ENCODE measurements at places on chromosomes 16 and 17.

DNA sequence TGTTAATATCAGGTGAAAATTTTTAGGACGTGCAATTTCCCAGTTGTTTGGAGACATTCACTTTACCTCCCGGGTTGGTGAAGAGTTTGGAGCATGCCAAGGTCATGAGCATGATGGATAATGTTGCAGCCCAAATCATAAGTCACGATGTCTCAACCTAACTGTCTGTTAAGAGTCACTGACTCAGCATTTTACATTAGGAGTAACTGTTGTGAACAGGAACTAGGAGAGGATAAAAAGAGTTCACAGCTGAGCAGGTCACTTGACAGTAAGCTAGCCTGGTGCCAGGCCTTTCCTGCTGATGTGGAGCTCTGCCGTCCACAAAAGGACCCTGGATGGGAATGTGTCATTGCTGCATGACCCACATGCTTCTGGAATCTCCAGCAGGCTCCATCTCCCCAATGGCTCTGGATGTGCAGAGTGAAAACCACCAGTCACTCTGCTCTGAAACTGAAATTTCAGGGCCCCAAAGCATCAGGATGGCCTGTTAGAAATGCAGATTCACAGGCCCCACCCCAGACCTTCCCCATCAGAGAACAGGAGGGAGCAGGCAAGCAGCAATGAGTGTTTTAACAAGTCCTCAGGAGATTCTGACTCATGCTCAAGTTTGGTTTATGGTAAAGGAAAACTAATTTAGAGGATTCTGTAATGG, 371.6 kb upstream of the MAF start:
- DNase-seq, result no peak

- no peak for DNase-seq
These were observed 68.0 kb upstream of the MRTFB start for GRCh38 chr16:14003074-14003570.

DNA sequence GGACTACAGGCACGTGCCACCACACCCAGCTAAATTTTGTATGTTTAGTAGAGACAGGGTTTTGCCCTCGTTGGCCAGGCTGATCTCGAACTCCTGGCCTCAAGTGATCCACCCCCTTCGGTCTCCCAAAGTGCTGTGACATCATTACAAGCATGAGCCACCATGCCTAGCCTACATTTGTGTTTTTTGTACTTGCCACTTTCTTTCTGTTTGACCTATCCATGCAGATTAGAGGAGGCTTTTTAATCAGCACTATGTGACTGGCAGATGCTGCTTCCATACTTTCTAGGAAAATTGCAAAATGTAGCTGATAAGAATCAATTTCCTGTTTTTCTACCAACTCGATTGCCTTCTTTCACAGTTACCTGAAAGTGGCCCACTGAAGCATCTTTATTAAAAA, 57.3 kb downstream of the B9D1 start:
- DNase-seq, result no peak

- no peak for DNase-seq
These were observed 18.5 kb downstream of the SLC16A3 start for GRCh38 chr17:82247182-82247823.

DNA sequence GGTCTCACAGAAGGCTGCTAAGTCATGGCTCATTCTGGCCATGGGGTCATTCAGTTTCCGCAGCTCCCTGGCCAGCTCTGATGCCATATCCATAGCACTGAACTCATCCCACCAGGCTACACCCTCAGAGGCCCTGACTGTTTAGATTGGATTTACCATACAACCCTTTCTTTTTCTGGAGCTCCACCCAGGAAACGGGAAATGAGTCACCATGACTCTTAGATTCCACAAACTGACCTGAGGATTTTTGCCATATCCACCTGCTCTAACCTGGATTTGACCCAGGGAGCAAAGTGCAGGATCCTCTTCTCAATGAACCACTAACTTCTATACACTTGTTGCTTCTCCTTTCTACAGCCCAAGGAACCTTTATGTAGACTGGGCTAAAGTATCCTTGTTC, 20.3 kb upstream of the CALB2 start:
- no peak for DNase-seq

DNA sequence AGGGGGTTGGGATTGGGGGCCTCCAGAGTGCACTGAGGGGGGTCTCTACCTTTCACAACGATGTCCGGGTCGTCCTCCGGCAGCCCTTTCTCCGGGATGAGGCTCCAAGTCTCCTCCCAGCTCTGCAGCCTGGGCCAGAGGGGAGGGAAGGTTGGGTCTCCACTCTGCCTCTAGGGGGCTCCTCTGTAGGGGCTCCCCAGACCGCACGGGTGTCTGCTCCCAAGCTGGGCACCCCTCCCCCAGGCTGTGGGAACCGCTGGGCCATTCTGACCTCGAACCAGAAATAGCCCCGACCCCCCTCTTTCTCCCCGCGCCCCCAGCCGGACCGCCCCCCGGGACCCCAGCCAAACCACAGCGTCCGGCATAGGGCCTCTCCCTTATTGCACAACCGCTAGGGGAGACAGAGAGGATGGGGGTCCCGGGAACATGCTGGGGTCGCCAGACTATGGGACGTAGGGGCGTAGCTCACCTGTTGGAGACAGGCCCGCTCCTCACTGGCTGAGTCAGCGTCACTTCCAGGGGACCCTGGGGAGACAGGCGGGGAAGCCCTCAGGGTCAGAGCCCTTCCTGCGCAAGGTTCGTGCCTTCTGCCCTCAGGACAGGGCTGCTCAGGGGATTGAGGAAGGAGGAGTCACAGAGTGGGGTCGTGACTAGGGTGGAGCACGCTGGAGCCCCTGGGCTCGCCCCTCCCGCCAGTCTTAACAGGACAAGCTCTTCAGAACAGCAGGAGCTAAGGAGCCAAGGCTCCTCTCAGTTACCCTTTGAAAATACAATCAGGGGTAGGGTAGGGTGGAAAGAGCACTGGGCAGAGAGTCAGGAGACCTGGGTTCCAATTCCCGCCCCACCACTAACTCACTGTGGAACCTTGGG, 2.7 kb downstream of the PLEKHH3 start:
- no peak for DNase-seq

DNA sequence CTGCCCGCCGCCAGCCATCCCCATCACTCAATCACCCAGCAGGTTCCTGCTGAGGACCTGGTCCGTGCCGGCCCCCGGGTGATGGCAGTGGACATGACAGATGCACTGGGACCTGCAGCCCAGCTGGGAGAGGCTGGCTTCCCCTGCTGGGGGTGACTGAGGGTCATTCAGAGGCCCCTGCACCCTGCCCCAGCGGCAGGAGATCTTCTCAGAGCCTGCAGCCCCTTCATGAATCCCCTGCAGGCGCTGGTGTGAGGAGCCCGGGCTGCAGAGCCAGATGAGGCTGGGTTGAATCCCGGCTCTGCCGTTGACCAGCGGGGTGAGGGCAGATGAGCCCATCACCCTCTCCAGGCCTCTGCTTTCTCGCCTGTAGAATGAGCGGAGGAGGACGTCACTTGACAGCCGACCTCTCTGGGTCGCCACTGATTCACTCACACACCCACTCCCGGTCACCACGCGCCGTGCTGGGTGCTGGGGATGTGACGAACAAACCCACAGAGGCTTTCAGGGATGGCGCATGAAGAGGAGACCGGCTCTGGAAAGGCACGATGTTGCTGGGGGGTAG, 95.2 kb upstream of the CIBAR2 start:
- DNase-seq, result no peak

GRCh38 chr17:17947966-17948365, 24.2 kb downstream of the TOM1L2 start:
- no peak for DNase-seq

DNA sequence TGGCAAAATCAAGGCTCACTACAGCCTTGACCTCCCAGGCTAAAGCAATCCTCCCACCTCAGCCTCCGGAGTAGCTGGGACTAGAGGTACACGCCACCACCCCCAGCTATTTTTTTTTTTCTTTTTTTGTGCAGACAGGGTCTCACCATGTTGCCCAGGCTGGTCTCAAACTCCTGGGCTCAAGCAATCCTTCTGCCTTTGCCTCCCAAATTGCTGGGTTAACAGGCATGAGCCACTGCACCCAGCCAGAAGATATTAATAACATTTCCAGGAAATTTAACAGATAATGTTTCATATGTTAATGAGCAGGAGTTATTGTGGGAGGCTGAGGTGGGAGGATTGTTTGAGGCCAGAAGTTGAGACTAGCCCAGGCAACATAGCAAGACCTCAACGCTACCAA, 8.4 kb upstream of the SPG7 start:
- DNase-seq, result no peak

DNA sequence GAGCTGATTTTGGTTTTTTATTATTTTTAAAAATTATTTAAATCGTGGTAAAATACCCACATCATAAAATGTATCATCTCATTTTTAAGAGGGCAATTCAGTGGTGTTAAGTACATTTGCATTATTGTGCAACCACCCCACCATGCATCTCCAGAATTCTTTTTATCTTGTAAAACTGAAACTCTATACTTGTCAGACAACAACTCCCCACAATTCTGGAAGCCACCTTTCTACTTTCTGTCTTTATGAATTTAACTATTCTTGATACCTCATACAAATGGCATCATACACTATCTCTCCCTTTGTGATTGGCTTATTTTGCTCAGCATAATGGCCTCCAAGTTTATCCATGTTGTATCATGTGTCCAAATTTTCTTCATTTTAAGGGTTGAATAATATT, 97.9 kb downstream of the HS3ST3B1 start:
- no peak for DNase-seq

- DNase-seq, result no peak
These were observed 3.6 kb upstream of the RHBDL3 start for GRCh38 chr17:32261936-32262510.

- no peak for DNase-seq
These were observed 868 bp downstream of the KCNJ12 start for GRCh38 chr17:21376759-21377690.

DNA sequence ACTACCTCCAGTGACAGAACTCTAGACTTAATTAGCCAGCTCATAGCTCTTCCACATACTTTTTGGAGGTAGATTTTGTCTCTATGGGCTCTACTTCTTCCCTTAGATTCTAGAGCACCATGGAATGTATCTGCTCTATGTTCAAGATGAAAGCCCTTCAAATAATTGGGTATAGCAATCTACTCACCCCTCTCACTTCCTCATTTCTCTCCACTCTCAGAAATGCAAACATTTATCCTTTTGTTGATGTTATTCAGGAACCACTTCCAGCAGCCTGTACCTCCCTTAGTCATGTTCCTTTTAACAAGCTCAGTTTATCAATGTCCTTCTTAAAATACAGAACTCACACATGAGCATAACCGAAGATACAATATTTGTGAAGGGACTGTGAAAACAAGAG, 78.5 kb downstream of the GRIN2A start:
- no peak for DNase-seq

GRCh38 chr17:19915245-19915978, 47.7 kb upstream of the ULK2 start:
- no peak for DNase-seq

DNA sequence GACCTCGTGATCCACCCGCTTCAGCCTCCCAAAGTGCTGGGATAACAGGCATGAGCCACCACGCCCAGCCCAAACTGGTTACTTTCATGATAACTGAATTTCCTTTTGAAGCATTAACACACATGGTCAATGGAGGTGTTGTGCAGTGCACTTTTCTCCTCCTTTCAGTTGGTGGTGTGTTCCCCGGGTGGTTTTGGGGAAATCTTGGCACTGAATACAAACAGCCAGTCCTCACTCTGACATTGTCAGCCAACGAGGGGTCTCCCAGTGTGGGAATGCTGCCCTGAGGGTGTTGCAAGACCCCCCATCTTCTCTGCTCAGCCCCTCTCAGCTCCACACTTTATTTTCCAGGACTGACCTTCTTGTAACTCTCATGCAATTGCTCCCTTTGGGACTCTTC, 70.5 kb downstream of the SOX9 start:
- DNase-seq, result no peak

DNA sequence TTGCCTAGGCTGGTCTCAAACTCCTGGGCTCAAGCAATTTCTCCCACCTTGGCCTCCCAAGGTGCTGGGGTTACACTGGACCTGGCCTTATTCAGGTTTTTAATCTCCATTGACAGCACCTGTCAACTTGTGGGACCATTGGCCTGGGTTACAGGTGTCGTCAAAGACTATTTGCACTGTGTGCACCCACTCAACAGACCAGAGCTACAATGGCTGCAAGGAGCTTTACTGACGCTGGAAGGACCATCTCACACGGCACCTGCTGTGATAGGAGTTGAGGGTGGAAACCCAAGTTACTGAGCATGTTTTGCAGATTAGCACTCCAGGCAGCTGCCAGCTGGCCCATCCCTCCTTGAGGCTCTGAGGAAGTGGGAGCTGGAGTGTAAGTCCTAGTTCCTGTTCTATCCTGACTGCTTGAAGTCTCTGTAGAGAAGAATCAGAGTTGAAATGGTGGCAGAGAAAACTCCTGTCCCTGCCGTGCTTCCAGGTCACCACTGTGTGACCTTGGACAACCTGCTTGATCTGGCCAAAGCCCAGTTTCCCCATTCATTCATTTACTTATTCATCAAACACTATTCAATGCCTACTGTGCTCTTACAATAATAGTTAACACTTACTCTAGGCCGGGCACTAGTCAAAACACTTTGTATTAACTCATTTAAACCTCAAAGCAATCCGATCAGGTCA, 42.4 kb upstream of the LONP2 start:
- DNase-seq, result no peak

- no peak for DNase-seq
These were observed 163.9 kb downstream of the PRKCB start for GRCh38 chr16:23999663-24000062.

GRCh38 chr16:49466881-49467280, 93.3 kb downstream of the C16orf78 start:
- DNase-seq, result no peak

GRCh38 chr16:35599429-35600160, 2140.2 kb downstream of the TP53TG3F start:
- no peak for DNase-seq

DNA sequence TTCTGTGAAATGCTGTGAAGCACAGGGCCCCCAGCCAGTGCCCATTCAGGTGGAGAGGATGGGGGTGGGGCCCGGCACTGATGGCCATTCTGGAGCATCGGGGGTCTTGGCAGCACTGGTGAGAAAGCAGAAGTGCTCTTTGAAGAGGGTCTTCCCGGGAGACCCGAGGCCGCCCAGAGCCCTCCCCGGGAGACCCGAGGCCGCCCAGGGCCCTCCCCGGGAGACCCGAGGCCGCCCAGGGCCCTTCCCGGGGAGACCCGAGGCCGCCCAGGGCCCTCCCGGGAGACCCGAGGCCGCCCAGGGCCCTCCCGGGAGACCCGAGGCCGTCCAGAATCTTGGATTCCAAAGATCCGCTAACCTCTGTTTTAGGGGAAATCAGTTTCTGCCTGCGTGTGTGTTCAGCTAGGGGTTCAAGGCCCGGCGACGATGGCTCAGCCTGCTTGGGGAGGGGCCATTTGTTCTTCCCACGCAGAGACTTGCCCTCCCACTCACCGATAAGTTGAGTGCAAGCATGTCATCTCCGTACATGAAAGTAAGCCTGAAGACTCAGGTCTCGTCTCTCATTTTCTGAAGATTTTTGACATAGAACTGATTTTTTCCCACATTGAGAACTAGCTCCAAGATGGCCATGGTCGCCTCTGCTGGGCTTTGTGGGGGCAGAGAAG, 35.2 kb upstream of the CAPN15 start:
- DNase-seq, result no peak

Data from NCI-H187 treated with DMSO at 0.1 percent for 48 hours (cell line).